HS-5 (cell line): ENCODE measurements at places on chromosomes 1 and 21.
A peak's percentile ranks its signal among the peaks of the same experiment; 100 is the strongest.

DNA sequence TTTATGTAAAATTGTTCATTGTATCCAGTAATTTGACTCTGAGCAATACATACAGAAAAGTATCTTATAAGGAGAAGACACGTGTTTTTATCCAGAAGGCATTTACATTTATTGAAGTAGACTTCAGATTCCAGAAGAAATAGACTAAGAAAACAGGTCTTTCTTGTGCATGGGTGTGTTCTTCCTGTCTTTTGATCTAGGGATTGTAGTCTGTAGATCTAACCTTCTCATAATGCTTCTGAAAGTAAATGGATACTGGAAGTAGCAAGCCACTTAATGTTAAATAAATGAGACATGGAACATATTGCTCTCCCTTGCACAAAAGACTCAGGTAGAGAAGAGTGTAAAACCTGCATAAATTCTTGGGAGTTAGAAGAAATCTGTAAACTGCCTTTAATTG is 853.2 kb upstream of the B3GALT2 start:
- DNase-seq = no peak

DNA sequence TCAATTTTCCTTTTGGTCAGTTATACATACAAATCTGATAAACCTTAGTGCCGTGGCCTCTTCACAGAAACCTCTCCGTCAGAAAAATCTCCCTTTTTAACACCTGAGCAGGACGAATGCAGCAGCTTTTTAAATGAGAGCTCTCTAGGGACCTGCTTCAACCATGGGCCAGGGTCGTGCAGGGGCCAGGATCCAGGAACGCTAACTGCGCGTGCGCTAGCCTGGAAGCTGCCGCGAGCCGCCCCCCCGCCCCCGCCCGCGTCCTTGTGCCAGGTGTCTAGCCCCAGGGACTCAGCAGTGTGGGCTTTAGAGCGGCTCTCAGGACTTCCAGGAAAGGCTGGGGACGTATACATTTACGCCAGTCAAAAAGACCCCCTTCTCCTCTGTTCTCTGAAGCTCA is 136.8 kb upstream of the FMN2 start:
- no peak for DNase-seq

DNA sequence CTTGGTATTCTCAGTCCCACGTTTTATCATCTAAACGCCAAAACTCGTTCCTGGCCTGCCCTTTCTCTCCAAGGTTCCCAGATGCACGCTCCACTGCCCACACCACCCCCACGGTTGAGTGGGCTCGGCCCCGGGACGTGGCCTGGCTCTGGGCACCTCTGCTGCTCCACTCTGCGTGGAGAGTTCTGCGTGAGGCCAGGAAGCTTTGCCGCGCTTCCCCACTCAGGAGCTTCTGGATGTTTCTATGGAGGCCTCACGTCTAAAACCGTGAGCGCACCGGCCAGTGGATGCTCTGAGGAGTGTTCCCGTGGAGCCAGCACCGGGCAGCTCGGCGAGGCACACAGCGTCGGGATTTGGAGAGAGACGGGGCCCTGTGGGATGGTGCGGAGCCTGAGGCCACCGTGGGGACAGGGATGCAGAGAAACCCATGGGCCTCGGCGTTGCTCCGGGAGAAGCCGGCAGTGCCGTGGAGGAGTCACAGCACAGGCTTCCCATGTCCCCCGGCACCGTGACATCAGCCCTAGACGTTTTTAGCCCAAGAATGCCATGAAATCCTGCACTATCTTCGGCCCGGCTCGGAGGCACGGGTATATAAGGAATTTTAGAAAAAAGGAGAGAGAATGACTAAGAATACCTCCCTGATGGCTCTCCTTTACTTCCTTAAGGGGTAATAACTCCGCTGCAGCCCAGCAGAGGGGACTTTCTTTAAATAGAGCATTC is 125.9 kb downstream of the PRDM16 start:
- DNase-seq = no peak

DNA sequence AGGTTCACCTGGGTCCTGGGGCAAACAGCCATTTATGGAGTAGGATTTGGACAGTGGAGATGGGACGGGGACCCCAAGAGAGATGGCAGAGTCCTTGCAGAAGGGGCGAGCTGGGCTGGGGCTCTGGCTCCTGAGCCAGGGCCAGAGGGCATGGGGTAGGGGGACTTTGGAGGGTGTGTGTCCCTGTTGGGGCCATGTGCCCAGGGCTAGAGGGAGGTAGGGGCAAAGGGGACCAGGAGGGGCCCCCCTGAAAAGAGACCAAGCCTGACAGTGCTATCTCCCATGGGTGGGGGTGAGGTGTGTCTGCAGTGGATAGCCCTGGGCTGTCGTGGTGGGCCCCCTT is 92.3 kb downstream of the TRIM11 start:
- DNase-seq = no peak

GRCh38 chr21:34827445-34828235 is 158.8 kb downstream of the CLIC6 start:
- DNase-seq = no peak

DNA sequence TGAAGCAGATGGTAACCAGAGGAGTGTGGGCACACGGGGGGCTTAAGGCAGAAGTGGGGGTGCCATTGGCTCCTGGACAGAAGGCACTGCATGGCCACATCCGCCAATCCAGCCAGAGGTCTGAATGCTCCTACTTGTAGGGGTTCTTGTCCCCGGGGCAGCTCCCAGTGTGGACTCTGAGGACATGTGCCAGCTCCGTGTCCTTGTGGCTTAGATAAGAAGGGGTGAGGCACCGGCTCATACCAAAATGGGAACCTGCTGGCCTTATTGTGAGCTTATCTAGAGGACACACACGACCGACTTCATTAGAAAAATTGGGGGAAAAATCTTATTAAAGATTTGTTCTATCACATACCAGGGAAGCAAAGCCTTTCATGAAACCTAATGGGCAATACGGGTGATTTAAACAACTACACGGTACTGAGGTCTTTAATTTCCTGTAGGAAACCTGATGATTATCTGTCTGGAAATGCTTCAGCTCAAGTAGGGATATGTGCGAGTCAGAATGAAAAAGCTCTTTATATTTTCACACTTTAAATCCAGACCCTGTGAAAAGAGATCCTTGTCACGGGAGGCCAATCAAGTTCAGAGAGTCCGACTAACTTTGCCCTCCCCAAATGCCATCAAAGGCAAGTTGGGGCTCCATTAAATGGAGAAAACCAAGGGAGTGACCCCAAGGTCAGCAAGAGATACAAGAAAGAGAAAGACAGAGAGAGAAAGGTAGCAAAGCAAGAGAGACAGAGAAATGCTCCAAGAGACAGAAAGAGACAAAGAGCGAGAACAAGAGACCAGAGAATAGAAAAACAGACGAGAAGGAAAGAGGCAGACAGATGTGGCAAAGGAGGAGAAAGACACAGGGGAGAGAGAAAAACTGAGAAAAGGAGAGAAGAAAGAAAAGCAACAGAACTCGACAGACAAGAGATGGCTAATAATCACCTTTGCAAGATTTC is 14.1 kb upstream of the KCNN3 start:
- DNase-seq = no peak

DNA sequence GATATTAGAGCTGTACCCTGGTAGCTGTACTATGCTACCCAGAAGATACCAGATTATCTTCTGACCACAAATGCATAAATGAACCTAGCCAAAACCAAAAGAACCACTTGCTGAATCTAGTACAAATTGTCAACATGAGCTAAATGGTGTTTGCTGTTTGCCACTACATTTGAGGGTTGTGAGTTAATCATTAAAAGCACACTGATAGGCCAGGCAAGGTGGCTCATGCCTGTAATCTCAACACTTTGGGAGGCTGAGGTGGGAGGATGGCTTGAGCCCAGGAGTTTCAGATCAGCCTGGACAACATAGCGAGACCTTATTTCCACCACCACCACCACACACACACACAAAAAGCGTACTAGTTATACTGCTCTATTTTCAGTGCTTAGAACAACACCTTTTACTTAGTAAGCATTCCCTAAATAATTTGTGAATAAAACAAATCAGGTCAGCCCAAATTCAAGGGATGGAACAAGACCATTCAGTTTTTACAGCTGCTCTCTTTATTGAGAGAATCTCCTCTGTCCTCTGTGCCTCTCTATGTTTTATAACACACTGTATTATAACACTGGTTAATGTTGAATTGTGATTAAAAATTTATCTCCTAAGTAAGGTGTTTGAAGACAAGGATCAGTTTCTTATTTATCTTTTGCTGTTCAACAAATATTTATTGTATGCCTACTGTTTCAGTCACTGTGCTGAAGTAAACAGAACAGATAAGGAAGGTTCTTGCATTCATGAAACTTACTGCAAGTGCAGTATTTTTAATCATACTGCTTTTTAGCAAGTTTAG is 44.0 kb downstream of the MAGI3 start:
- no peak for DNase-seq

DNA sequence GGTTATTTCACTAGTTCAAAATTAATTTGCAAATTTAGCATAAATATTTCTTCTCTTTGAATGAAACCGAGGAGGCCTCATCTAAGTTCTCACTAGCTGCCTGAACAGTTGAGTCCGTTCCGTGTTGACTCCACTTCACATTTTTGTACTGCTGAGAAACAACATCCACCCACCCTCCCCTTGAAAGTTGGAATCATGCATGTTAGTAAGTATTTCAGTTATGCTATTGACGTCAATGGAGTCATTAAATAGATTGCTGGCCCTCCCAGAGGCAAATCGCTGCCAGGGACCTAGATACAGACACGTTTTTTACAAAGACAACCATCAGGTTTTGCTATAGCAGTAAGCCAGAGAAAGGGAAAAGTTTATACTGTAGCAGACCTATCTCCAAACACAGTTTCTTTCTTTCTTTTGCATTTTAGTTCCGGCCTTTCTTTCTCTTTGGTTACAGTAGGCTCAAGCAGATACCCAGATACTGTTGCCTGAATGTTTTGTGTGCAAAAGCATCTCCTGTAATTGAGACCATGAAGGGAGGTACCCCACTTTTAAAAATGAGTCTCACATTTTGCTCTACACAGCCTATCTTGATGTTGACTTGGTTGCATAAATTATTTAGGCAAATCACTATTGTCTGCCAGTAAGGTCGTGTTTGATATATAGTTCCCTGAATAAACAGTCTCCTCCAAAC is 262.6 kb upstream of the SGIP1 start:
- peak; percentile 88 for DNase-seq

- DNase-seq = peak; percentile 34
Measured at GRCh38 chr1:86205741-86206140, 49.2 kb upstream of the COL24A1 start.

- DNase-seq = no peak
Measured at GRCh38 chr1:78672428-78672827, 22.8 kb downstream of the IFI44 start.

DNA sequence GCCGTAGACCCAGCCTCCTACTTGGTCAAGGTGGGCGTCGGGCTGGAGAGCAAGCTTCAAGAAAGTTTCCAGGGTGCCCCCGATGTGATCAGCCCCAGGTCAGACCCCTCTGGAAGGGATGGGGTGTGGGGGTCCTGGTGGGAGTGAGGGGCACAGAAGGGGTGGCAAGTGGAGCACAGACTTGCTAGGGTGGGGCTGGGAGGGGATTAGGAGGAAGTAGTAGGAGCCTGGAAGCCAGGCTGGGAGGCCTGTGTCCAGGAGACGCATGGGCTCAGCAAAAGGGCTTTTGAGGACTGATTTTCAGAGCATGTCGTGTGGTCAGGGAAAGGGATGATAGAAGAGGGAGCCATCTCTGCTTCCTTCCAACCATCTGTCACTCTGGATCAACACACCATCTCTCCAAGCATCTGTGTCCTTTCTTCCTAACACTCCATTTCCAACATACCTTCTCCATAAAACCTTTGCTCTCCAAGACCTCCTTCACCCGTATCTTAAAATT is 8.5 kb downstream of the TRIM46 start:
- DNase-seq = no peak

DNA sequence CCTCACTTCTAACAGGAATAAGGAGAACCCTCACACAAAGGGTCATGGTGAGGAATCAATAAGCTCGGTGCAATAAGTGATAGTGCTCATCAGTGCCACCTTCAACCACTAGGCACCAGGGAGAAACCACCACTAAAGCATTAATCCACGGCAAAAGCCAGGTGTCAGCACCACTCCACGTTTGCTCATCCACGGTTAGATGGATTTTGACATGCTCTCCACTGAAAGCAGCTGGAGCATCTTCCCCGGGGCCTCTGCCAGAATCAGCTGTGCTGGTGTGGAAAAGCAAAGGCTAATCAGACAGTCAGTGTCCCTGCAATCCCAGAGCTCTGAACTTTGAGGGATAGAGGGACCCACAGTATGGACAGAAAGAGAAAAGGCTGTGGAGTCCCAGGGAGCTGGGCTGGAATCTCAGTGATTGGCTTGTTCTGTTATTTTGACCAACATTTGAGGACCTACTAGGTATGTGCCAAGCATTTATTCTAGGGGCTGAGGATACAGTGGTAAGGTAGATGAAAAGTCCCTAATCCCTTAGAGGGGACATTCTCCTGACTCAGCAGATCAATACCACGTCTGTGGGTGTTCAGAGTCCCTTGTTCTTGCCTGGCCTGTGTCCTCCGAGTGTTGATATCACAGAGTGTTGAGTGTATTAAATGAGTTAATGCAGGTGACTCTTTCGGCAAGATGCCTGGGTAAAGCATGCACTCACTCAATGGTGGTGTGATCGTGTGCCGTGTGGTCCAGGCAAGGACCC is 41.3 kb downstream of the FHAD1 start:
- no peak for DNase-seq

DNA sequence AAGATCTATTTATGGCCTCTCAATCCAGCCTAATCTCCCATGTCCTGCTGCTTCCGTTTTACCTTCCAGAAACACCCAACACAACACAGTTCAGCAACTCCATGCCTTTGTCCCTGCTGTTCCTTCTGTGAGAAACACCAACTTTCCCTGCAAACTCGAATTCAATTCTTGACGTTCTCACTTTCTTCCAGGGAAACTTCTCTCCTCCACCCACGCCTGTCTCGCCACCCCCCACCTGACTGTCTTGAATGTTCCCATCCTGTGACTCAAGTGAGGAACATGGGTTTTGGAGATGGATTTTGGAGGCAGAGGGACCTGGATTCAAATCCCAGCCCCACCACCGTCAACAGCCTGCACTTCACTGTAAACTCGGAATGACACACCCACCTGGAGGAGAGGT is 44.8 kb downstream of the GRHL3 start:
- no peak for DNase-seq

DNA sequence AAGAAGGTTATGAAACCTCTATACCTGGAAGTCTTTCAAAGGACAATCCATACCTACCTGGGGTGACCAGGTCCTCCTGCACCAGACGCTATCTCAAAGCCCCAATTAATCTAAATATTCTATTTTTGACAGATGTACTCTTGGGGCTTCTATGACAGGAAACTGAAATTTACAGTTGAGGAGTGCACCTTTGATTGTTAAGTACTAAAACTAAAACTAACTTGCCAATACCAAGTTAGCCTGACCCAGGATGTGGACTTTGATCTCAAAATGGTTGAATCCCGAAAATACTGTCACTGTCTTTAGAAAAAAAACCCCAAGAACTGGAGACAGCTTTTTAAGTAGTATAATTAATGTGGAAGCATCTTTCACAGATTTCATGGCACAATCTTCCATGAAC is 162.4 kb downstream of the TTLL7 start:
- DNase-seq = no peak

- peak; percentile 41 for DNase-seq
Measured at GRCh38 chr1:233230011-233230410, 65.5 kb downstream of the PCNX2 start.

DNA sequence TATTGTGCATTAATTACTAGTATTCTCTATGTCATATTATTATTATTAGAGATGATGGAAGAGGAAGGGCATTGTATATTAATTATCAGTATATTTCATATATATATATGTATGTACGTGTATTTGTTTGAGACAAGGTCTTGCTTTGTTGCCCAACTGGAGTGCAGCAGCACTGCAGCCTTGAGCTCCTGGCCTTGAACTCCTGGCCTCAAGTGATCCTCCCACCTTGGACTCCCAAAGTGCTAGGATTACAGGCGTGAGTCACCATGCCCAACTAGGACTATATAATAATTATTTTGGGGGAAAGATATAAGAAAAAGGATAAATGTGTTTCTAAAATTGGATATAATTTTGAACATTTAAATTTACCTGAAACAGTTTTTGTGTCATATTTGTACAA is 63.2 kb upstream of the USP24 start:
- DNase-seq = no peak
